ENCODE measurements at places on chromosomes 12 and 14.
A peak's percentile ranks its signal among the peaks of the same experiment; 100 is the strongest.

DNA sequence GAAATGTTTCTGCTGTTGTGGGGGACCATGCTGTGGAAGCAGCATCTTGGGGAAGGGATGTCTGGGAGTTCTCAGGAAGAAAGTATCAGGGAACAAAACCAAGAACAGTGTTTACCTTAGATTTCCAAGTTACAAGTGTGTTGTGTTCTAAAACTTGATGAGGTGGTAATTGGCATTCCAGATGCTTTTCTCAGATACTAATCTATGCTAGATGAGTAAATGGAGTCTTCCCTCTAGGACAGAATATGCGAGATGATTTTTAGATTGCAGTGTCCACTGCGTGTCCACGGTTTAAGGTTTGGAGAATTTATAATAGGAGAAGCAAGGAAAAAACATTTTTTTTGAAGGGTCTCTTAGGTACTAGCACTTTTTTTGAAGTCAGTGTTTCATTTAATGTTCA lies 436.5 kb downstream of the PCNX1 start:
- ATAC-seq = no peak

DNA sequence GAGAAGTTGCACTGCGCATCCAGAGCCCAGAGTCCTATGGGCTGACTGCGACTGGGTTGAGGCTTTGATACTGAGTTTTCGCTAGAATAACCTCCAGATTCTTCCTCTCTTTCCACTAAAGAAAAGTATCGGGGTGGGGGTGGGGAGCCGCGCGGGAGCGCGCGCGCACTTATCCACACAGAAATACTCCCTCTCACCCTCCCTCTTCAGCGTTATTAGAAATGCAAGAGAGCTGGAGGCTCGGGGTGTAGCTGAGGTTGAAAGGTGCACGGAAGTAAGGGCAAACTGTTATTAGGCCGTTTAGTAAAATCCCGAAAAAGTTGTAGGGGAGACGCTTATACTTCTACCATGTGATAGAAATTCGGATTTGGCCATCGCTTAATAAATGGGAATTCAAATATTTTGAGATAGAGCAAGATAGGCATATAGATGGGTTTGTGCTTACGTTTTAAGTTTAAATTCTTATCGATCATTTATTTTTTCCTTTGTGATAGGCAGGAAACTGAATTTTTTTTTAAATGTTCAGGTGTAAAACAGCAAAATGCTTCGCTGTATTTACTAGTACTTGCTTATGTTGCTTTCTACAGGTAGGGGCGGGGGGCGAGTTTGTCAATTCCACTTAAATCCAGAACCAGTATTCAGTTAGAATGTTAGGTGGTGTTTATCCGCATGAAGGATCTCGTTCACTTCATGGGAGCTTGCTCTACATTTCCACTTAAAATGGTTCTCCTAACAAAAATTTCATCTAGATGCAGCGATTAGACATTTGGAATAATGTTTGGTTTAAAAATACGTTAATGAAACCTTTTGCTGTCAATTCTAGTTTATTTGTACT lies 1.1 kb downstream of the ARHGAP5 start:
- no peak for ATAC-seq

DNA sequence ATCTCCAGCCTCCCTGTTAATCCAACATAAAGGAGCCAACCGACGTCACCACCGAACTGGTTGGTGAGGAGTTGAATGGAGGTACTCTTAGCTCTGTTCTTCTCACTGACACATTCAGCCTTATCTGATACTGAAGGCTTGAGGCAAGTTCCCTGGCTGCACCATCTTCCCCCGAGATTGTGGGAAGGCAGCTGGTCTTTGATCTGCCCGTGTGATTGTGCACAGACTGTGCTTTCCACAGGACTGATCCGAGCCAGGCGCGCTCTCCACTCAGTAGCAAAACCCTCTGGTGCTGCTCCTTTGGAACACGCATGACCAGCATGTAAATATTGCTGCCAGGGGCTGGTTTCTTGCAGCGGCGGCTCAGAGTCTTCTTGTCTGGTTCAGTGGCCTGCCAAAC lies 30.1 kb upstream of the DLK1 start:
- no peak for ATAC-seq

DNA sequence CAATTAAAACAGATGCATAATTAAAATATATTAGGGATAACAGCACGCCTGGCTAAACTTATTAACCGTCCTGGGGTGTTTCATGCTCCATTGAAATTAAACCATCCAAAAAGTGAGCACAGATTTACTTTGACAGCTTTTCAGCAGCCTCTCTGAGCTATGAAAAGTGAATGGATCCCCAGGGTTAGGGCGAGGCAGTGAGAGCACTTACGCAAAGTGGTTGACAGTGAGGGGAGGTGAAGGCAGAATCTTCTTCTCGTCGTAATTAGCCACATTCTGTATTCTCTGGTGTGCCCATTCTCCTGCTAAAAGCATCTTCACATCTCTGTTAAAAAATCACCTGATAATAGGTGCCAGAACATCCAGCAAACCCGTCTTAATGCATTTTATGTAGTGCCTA lies 1.9 kb downstream of the TMTC2 start:
- no peak for ATAC-seq

DNA sequence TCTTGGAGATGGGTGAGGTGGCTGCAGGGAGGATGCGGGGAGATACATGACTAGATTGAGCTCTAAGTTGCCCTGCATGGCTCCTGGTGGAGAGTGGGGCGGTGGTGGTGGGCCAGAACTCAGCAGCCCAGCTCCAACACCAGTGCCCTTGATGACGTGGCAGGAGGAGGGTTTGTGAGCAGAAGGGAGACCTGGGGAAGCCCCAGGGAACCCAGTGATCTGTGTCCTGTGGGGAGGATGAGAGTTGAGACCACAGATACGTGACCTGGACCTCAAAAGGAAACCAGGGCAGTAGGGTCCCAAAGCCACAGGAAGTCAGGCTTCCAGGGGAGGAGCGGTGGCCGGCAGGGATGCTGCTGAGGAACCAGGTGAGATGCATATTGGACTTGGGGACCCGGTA lies 989.1 kb upstream of the TMEM132C start:
- ATAC-seq = no peak

DNA sequence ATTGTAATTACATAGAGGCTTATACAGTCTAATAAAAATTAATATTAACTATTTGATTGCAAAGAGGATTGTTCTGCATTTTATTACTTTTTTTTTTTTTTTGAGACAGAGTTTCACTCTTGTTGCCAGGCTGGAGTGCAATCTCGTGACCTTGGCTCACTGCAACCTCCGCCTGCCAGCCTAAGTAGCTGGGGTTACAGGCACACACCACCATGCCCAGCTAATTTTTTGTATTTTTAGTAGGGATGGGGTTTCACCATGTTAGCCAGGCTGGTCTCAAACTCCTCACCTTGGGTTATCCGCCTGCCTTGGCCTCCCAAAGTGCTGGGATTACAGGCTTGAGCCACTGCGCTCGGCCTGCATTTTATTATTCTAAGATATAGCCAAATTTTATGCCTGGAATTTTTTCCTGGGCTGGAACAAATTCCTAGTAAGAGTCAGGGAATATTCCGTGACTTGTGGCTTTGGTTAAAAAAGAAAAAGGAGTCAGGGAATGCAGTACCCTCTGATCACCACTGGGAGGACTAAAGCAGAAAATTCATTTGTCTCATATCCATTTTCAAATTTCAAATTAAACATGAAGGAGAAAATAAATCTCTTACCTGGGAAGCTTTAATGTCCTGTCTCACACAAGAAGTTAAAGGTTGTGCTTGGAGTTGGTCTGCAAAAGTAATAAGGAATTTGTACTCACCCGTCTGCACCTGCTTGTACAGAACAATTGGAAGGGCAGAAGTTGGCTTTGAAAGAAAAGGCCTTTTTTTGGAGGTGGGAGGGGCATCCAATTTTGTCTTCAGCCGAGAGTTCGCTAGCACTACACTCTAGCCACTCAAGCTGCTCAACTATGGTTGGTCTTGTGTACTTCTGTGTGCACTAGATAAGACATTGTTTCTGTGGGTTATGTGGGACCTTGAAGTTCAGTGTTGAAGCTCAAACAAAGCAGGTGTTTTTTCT lies 8.7 kb downstream of the MARK3 start:
- no peak for ATAC-seq

- no peak for ATAC-seq
Measured at GRCh38 chr14:90757452-90757851, 58.8 kb downstream of the TTC7B start.

DNA sequence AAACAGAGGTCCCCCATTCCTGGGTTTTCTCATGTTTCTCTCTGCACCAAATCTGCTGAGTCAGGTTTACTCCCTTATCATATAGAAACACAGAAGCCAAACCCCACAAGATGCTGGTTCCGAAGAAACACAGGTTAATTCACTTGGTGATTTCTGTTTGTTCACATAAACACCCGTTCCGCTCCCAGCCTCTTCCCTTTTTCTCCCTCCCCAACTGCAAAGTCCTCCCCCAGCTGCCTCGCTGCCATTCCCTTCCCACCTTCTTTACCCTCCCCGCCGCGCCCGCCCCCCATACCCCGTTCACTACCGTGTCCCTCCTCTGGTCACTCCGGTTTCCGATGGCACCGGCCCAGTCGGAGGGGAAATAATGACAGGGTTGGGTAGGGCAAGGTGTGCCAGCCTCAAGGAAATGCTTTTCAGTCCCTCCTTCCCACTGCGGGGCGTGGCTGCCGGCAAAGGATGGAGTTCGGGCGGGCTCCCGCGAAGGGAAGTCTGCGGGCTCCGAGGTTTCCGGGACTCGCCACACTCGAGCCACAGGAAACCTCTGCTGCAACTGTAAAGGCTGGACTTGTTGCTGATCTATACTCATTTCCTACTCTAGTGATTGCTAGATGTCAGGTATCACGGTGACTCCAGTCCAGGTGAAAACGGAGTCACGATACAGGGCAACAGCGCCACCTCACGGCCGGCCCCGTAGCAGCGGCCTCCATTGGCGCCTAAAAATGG lies at the start of gene STYK1:
Gene STYK1 (minus strand): TSS at position 394 of the 726 bp plus-strand sequence. CDS start 39,434 bp downstream, outside the sequence.
- ATAC-seq = peak; percentile 63

GRCh38 chr12:68065687-68066086 lies 76.4 kb downstream of the IFNG-AS1 start:
- ATAC-seq = no peak

GRCh38 chr14:71905031-71905430 lies 27.2 kb upstream of the RGS6 start:
- no peak for ATAC-seq

DNA sequence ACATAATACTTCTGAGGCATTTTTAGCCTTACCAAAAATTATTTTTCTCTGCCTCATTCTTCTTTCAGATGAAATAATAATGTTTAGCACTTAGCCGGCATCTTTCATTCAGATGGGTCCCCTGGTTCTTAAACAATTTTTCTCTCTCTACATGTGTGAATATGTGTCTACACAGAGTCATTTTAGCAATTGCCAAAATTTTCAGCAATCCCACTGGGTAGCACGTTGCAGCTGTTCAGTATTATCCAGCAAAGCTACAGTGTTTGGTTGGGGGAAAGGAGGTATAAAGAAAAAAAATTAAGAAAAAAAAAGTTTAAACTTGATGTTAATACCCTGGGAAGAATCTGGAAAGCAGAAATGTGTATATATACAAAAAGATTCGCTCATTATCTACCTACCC lies 160.5 kb upstream of the TRHDE start:
- no peak for ATAC-seq

- ATAC-seq = no peak
Measured at GRCh38 chr12:110935588-110935987, 15.2 kb upstream of the MYL2 start.

- no peak for ATAC-seq
Measured at GRCh38 chr14:90555126-90556011, 158.5 kb downstream of the CALM1 start.

DNA sequence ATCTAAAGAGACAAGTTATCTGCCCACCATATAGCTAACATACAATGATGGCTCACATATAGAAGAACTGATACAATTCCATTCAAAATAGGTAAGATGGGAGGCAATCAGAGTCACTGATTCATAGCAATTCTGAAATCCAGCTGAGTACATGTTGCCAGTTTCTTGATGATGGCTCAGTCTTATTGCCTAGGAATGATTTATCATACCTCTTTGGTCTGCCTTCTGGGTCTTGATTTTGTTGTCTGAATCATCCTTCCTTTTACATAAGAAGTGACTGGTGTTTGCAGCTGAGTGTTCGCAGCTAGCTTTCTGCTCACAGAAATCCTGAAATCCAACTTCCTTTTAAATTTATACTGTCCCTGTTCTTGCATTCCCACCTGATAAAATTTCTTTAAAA lies 463.2 kb upstream of the MGAT4C start:
- ATAC-seq = no peak

DNA sequence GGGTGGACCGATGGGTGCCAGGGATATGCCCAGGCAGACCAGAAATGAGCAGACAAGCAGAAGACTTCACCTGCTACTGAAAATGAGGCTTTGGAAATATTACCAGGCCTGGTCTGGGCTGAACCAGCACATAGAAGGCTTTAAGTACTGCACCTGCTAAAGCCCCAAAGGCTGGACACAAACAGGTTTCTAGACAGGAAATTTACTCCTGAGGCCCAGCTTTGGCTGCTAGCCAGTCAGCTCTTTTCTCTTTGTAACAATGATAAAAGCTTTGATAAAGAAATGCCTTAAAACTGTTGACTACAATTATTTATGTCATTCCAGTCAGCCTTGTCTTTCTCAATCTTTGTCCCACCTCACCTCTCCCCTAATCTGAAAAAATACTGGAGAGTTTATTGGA lies 228.9 kb upstream of the EGLN3 start:
- ATAC-seq = no peak

GRCh38 chr12:6276956-6277620 lies 33.4 kb upstream of the PLEKHG6 start:
- ATAC-seq = no peak

DNA sequence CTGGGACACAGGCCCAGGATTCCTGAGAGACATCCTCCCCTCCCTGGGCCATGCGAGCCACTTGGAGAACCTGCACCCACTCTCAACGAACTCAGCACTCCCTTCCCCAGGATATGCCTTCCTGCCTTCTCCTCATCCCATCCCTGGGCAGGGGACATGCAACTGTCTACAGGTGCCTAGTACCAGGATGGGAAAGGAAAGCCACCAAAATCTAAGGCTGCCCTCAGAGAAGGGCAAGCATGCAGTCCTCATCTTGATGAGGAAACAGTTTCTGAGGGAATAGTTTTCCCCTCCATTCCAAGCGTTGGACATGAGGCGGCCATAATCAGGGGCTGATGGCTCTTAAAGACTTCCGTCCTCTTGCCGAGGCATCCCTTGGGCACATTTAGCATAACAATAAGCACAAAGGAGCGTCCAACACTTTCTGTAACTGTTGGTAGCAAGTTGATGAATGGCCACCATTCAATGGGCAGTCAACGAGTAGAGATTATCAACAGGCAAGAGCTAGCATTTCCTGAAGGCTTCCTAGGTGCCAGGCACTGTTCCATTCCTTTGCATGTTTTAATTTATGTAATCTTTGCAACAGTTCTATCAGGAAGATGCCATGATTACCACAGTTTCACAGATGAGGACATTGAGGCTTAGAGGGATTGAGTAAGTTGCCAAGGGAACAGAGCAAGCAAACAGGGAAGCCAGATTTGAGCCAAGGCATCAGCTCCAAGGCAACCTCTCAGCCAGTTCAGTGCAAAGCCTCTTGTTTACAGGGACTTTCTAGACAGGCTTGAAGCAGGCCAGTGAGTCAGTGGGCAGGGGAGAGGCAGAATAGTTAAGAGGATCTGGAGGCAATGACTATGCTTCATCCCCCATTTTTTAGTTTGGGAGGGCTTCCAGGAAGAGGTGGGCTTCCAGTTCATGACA lies 105.1 kb downstream of the SINHCAF start:
- no peak for ATAC-seq

GRCh38 chr14:57073986-57074385 lies 194.7 kb downstream of the EXOC5 start:
- ATAC-seq = no peak

Data from gastroesophageal sphincter (tissue), 4 donors.